Progenitor cell of endocrine pancreas (in vitro differentiated cells): ENCODE measurements at places on chromosomes 12 and 14. TPM values are rescaled to one million over a fixed set of nuclear protein-coding genes. Genes with fewer than 3 reads are reported as not detected.

GRCh38 chr12:87660987-87661774 lies 368.0 kb downstream of the C12orf50 start:
- no peak overlapping the region for H3K4me3 ChIP-seq
- no peak overlapping the region for H3K27ac ChIP-seq
- no peaks in the 10 kb centered on the region for H3K27me3 ChIP-seq
- H3K4me1 ChIP-seq = peaks cover 6% of the 10 kb centered on the region
- no peak for DNase-seq

- H3K4me1 ChIP-seq = peaks cover 4% of the 10 kb centered on the region
- no peaks in the 10 kb centered on the region for H3K36me3 ChIP-seq
- peak overlapping the region; percentile 67 for H3K4me3 ChIP-seq
- H3K27ac ChIP-seq = peak overlapping the region; percentile 49
These were observed 32.6 kb downstream of the PAPLN start for GRCh38 chr14:73269729-73270531.

GRCh38 chr12:43011383-43011926 lies 421.9 kb upstream of the PRICKLE1 start:
- no peaks in the 10 kb centered on the region for H3K4me1 ChIP-seq
- DNase-seq = no peak
- H3K36me3 ChIP-seq = peaks cover 5% of the 10 kb centered on the region
- H3K4me3 ChIP-seq = no peak overlapping the region
- H3K27me3 ChIP-seq = no peaks in the 10 kb centered on the region
- H3K27ac ChIP-seq = no peak overlapping the region

GRCh38 chr14:72597252-72598233 lies 296.4 kb downstream of the DPF3 start:
- no peak overlapping the region for H3K27ac ChIP-seq
- DNase-seq = no peak
- H3K36me3 ChIP-seq = no peaks in the 10 kb centered on the region
- peaks cover 2% of the 10 kb centered on the region for H3K4me1 ChIP-seq
- no peak overlapping the region for H3K4me3 ChIP-seq
- H3K27me3 ChIP-seq = peaks cover 14% of the 10 kb centered on the region

DNA sequence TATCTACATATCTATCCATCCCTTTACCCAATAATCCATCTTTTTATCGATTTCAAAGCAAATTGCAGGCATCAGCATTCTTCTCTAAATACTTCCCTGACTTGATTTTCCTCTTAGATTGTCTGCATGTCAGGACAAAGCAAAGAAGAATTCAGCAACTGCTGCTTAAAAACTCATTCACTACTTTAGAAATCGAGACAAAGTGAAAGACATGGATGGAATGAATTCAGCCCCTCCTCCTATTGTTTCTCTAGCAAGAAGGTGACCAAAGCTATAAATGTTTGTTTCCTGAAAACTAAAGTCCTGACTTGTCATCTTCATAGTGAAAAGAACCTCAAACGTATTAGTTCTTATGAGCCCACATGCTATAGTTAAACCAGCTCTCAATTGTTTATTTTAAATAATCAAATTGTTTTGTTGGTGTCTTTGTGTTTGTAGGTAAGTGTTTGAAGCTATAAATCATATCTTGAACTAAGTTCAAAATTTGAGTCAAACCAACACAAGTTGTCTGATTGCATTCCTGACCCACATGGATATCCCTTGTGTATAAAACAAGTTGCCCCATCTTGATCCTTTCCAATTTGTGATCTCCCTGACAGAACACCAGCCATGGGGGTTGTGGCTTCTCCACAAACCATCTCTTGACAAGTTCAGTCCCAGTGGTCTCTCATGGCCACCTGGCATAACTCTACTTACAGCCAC lies 58.6 kb upstream of the ARHGAP5 start:
- no peak for DNase-seq
- H3K4me3 ChIP-seq = no peak overlapping the region
- H3K36me3 ChIP-seq = peaks cover 2% of the 10 kb centered on the region
- peak overlapping the region; percentile 53 for H3K27ac ChIP-seq
- H3K27me3 ChIP-seq = no peaks in the 10 kb centered on the region

GRCh38 chr12:56951582-56952339 lies 5.6 kb downstream of the RDH16 start:
- no peak for DNase-seq
- H3K36me3 ChIP-seq = peaks cover 1% of the 10 kb centered on the region
- no peak overlapping the region for H3K4me3 ChIP-seq
- H3K4me1 ChIP-seq = no peaks in the 10 kb centered on the region
- no peaks in the 10 kb centered on the region for H3K27me3 ChIP-seq

GRCh38 chr14:34164162-34164864 lies 213.4 kb upstream of the EGLN3 start:
- H3K4me3 ChIP-seq = no peak overlapping the region
- peaks cover 5% of the 10 kb centered on the region for H3K27me3 ChIP-seq
- H3K27ac ChIP-seq = no peak overlapping the region
- H3K36me3 ChIP-seq = no peaks in the 10 kb centered on the region
- no peak for DNase-seq
- no peaks in the 10 kb centered on the region for H3K4me1 ChIP-seq

- no peaks in the 10 kb centered on the region for H3K27me3 ChIP-seq
- H3K4me1 ChIP-seq = peaks cover 16% of the 10 kb centered on the region
- H3K4me3 ChIP-seq = no peak overlapping the region
- peak overlapping the region; percentile 54 for H3K27ac ChIP-seq
These were observed 29.2 kb downstream of the DICER1 start for GRCh38 chr14:95128140-95128539.

DNA sequence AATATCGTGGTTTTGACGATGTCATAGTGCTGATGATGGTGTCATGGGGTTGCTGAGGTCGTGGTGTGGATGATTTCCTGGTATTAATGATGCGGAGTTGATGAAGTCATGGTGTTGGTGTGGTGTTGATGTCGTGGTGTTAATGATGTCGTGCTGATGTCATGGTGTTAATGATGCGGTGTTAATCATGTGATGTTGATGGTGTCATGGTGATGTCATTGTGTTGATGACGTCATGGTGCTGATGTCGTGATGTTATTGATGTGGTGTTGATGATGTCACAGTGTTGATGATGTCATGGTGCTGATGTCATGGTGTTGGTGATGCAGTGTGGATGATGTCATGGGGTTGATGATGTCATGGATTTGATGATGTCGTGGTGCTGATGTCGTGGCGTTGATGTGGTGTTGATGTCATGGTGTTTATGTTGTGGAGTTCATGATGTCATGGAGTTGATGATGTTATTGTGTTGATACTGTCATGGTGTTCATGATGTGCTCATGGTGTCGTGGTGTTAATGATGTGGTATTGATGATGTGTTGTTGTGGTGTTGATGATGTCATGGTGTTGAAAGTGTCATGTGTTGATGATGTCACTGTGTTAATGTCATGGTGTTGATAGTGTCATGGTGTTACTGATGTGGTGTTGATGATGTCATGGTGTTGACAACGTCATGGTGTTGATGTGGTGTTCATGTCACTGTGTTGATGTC lies 48.5 kb upstream of the RIMBP2 start:
- H3K4me3 ChIP-seq = no peak overlapping the region
- no peaks in the 10 kb centered on the region for H3K4me1 ChIP-seq
- no peaks in the 10 kb centered on the region for H3K36me3 ChIP-seq

DNA sequence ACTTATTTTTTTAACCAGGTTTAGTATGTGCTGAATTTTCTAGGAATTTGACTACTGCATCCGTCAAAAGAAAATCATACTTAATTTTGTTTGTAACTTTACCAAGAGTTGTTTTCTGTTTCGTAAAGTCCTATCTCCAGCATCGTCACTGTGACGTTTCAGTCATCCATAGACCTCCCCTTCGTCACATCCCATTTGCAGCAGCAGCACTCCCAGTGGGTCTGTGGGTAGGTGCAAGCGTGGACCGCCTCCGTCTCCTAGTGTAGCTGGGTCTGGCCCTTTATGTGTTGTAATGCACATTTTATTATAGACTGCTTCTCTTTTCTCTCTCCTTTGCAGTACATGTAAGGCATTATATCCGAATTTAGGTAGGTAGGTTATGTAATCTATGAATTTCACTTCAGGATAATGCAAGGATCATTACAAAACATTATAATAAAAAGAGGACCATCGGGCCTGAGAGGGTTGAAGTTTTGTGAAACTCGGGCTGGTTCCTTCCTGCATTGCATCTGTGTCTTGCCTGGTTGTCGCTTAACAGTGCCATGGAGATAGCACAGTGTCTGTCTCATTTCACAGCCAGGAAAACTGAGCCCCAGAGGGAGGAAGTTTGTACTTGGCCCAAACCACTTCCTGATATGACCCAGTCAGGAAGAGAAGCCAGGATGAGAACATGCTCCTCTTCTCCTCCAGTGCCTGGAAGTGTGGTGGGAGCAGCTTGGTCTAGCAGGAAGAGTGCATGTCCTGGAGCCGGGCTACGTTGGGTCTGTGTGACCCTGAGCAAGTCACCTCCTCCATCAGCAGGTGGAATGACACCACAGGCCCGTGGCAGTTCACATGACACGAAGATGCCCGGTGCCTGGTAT lies 41.3 kb downstream of the EVL start:
- no peak overlapping the region for H3K4me3 ChIP-seq
- peaks cover 5% of the 10 kb centered on the region for H3K36me3 ChIP-seq
- DNase-seq = no peak
- H3K27ac ChIP-seq = no peak overlapping the region
- no peaks in the 10 kb centered on the region for H3K27me3 ChIP-seq
- H3K4me1 ChIP-seq = peaks cover 6% of the 10 kb centered on the region

- no peaks in the 10 kb centered on the region for H3K4me1 ChIP-seq
- no peak overlapping the region for H3K4me3 ChIP-seq
- no peak overlapping the region for H3K27ac ChIP-seq
- no peaks in the 10 kb centered on the region for H3K27me3 ChIP-seq
- no peaks in the 10 kb centered on the region for H3K36me3 ChIP-seq
These were observed 33.6 kb downstream of the CTSG start for GRCh38 chr14:24542346-24542936.

DNA sequence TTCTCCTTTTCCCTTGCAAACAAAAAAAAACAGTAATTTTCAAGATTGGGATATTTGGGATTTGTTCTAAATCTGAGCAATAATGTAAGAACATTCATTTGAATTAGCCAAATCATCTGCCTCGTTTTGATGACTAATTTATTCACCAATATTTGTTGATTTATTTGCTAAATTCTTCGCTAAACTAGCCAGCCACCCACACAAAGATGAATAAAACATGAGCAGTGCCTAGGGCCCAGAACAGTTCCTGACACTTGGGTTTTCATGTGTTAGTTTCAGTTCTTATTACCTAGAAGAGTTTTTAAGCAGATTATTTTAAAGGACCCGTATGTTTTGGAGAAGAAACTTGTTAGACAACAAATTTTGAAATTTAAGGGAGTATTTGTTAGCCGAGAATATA lies 1.4 kb downstream of the ETNK1 start:
- H3K4me1 ChIP-seq = peaks cover 44% of the 10 kb centered on the region
- no peaks in the 10 kb centered on the region for H3K27me3 ChIP-seq
- H3K36me3 ChIP-seq = peaks cover 9% of the 10 kb centered on the region
- H3K4me3 ChIP-seq = peak overlapping the region; percentile 88
- peak overlapping the region; percentile 99 for H3K27ac ChIP-seq

DNA sequence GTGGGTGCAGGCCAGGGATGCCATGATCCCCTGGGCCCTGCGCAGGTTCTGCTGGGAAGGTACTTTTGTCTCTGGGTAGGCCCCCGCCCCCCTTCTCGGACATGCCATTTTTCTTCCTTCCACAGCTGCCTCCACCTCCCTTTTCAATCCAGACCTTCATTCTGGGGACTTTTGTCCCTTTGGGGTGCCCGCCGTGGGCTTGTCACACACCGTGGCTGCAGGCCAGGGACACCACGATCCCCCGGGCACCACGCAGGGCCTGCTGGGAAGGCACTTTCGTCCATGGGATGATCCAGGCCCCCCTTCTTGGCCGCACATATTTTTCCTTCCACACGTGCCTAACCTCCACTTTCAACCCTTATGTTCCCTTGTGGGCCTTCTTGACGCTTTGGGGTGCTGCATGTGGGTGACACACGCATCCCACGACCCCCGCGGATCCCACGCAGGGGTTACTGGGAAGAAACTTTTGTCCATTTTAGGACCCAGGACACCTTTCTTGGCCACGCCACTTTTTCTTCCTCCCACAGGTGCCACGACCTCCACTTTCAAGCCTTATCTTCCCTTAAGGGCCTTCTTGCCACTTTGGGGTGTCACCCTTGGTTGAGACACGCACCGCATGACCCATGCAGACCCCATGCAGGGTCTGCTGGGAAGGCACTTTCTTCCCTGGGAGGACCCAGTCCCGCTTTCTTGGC lies 272.5 kb downstream of the ALG10 start:
- no peaks in the 10 kb centered on the region for H3K27me3 ChIP-seq
- H3K4me3 ChIP-seq = no peak overlapping the region
- H3K4me1 ChIP-seq = no peaks in the 10 kb centered on the region
- H3K27ac ChIP-seq = no peak overlapping the region

SLCO1A2 gene
- total RNA-seq = 14.1 and 14.7 TPM in 2 replicates

IFNG-AS1 gene
- total RNA-seq = not detected in 2 replicates

CREBL2 gene
- 18.5 and 18.8 TPM in 2 replicates for total RNA-seq

TAS2R46 gene
- 2.6 and 3.3 TPM in 2 replicates for total RNA-seq

DACT1 gene
- total RNA-seq = 5.5 and 8.2 TPM in 2 replicates

TMEM30B gene
- total RNA-seq = 28.1 and 29.4 TPM in 2 replicates

CLEC4D gene
- 0.14 TPM in 1 of 2 replicates, not detected in the other for total RNA-seq

SPSB2 gene
- total RNA-seq = 11.7 and 15.7 TPM in 2 replicates
